ENCODE measurements at places on chromosomes 4 and X.

GRCh38 chr4:76569706-76570105, 134.7 kb downstream of the SHROOM3 start:
- no peak for DNase-seq

DNA sequence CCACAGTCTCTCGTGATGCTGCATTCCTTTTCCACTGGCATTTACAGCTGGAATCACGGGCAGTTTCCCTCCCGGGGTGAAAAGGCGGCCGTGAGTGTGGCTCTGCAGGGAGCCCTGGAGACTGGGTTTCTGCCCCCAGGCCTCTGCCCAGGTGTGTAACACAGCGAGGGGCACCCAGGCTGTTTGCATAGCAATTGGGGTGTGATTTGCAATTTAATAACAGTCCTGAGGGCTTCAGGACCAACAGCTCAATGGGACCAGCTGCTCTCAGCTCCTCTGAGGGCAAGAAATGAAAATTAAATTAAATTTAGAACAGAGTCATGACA, 99.0 kb upstream of the SHOX start:
- DNase-seq, result no peak

- no peak for DNase-seq
Observed at GRCh38 chr4:127623797-127624083, 9.0 kb upstream of the INTU start.

GRCh38 chr4:8310306-8310705, 40.8 kb downstream of the HTRA3 start:
- DNase-seq, result no peak

DNA sequence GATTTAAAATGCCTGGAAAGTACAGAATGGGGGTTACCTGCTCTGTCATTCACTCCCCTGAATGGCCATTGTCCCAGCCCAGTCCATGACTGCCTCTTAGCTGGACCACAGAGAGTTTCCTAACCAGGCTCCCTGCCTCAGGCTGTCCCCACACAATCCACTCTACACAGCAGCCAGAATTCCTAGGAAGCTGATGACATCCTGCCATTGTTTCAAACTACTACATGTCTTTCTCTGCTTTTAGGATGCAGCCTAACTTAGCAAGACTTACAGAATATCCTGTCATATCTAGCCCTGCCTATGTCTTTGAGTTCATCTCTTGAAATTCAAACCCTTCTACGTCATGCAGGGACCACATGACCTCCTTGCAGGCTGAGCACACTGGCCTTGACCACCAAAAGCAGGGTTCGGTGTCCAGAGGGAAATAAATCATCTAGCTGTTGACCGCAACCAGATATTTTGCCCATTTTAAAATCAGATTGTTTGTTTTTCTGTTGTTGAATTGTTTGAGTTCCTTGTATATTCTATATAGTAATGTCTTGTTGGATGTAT, 16.1 kb upstream of the CRMP1 start:
- DNase-seq, result no peak

DNA sequence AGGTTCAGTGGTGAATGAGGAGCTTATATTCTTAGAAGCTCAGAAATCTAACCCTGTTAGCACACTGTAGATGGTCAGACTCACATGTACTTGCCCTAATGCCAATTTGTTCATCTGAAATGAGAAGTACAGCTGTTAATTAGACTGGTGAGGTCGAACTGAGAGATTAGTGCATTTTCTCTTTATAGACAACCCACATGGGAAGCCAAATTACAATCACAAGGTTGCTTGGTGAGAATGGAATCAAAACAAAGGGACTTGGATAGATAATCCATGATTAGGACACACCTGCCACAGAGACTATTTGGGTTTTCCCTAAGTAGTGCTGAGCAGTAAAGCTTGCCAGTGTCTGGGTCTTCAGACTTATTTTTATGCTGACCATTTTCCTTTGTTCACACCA, 88.3 kb downstream of the POLA1 start:
- DNase-seq, result no peak

GRCh38 chr4:144174401-144175067, 34.0 kb upstream of the GYPA start:
- peak; percentile 55 for DNase-seq

- DNase-seq, result no peak
Observed at GRCh38 chrX:2767631-2768455, 16.0 kb downstream of the XG start.

- DNase-seq, result no peak
Observed at GRCh38 chr4:1004071-1004418, 7.4 kb upstream of the FGFRL1 start.

GRCh38 chr4:38728631-38729141, 54.1 kb downstream of the TLR10 start:
- peak; percentile 53 for DNase-seq

- DNase-seq, result no peak
Observed at GRCh38 chr4:37322122-37322521, 77.6 kb downstream of the NWD2 start.

- no peak for DNase-seq
Observed at GRCh38 chr4:53800741-53801140, 209.5 kb upstream of the LNX1 start.

DNA sequence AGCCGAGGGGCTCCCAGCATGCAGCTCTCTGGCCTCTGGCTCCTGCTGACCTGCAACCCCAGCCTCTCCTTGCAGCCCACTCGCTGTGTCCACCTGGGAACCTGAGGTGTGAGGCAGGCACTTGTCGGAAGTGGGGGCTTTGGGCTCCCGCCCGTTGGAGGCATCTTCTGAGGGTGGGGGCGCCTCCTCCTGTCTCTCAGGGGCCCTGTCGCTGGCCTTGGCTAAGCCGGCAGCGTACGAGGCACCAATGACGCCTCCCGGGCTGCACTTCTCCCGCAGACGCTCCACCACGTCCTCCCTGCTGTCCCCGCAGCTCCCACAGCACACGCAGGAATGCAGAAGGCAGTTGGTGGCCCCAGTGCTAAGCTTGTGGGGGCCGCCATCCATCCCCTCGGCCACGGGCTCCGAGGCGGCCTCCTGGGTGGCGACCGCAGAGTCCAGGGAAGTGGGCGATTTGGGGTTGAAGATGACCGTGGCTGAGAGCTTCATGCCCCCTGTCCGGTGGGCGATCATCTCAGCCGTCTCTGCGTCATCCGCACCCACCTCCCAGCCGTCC, 42.5 kb upstream of the MXD4 start:
- no peak for DNase-seq

DNA sequence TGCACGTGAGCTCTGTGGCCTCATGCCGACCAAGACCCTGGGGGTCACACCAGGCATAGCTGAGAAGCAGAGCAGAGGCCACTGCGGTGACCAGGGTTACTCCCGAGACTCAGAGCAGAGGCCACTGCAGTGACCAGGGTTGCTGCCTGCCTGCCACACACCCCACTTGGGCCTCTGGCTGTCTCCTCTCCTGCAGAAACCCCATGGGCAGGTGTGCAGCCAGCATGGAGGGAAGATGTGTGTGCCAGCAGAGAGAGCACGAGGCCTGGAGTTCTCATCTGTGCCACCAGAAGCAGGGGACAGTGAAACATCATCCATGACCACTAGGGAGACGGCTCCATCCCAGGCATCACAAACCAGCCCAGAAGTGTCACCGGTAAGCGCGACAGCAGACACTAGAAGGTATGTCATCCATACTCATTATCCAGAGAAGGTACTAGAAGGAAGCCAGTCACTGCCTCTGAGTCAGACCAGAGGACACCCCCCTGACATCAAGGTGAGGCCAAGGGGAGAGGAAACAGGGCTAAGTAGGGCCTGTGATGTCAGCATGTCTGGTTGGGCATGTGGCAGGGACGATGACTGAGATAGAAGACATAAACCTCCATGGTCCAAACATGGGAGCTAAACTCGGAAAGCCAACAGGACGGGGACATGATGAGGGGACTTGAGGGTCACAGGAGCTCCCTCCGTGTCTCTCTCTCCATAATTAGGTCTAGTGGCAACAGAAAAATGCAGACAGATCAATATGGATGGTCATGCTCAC, 24.2 kb upstream of the SPON2 start:
- DNase-seq, result no peak

DNA sequence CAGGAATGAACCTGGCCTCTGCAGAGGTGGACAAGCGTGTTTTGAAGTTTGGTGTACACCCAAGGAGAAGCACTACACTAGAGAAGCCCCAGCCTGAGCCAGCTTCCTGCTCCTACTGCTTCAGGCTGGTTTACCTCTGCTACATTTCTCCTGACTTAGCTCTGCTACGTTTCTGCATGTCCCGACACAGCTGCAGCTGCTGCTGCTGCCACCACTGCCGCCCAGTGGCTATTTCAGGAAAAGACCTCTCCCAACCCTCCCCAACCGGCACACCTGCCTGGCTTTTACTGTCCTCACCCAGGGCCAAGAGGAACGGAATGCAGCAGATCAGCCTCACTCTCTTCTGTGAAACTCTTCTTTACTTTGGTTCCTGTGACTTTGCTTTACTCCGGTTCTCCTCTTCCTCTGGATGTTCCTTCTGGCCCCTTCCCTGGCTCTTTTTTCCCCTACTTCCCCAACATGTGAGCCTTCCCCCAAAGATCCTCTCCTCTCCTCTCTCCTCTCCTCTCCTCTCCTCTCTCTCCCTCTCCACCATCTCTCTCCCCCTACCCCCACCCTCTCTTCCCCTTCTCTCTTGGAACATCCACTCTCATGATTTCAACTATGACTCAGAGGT, 3.1 kb upstream of the P2RY4 start:
- DNase-seq, result peak; percentile 57

GRCh38 chr4:102501447-102501696, 213 bp downstream of the NFKB1 start:
- no peak for DNase-seq

DNA sequence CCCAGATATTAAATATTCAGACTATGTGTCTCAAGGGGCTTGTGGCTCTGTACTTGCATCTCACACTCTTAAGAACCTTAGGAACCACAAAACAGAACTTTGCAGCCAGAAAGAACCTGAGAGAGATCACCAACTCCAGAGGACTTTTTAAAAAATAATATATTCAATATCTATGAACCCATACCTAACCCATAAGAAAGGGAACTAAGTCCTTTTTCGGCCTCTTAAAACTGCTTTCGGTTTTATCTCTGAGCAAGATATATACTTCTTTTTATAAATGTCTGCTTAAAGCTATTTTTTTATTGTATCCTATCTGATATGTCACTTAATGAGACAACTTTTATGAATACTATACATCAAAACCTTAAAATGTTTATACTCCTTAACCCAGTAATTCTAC, 10.9 kb downstream of the SMARCA1 start:
- no peak for DNase-seq

DNA sequence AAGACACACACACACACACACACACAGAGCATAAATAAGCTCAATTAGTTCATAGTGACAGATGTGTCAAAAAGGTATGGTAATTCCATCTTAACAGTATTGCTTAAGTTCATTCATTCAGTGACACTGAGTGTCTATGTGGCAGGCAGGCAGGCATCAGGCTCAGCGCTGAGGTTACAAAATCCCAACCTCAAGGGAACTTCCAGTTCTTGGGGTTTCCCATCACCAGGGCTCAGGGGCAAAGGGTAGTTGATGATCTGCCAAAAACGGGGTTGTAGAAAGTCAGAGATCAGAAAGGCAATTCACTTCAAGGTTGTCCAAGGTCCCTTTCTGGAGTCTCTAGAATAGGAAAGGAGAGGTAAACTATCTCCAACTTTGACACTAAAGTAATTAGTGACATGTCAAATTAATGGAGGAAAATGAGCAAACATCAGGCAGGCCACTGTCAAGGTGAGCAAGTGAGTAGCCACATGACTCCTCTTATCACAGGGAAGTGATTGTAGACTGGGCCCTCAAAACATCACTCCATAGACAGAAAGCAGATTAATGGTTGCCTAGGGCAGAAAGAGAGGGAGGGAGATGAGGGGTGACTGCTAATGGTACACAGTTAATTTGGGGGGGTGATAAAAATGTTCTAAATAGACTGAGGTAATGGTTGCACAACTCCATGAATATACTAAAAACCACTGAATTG, 41.8 kb downstream of the GPC4 start:
- no peak for DNase-seq

DNA sequence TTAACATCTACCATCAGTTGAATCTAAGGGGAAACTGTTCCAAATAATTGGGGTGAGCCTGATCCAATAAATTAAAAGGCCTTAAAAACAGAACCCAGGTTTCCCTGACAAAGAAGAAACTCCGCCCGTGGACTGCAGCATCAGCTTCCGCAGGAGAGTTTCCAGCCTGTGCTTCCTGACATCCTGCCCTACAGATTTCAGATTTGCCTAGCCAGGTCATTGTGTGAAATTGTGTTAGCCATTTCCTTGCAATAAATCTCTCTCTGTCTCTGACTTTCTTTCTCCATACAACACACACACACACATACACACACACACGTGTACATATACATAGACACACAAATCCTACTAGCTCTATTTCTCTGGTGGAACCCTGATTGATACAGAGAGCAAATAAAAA, 48.3 kb upstream of the LCORL start:
- DNase-seq, result no peak

DNA sequence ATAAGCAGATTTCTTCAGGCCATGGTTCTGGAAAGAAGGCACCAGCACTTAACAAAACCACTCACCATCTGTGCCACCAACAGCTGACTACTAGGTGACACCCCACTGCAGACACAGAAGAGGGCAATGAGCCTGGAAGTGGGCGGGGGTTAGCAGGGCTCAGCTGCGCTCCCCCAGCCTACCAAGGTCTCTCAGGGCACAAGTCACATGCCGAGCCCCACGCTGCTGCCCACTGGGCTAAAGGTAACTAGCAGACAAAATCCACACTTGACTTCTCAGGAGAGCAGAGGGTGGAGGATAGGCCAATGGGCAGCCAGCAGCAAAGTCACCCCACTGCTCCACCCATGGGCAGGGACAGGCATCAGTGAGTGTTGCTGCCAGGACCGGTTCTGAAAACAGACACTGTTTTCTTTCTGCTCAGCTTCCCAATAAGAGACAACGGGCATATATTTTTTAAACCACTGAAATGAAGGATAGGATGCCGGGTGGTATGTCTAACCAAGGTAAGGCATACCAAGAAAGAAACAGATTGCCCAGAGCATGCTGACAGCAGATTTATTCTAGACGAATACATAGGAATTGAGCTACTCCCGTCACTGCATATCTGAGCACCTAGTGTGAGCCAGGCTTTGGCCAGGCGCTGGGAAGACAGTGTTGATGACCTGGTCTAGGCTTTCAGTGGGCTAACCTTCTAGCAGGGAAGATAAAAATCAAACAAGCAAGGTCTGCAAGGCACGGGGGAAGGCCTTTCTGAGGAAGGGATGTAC, 20.1 kb downstream of the ACSL1 start:
- no peak for DNase-seq

GRCh38 chr4:8376361-8377102, 64.0 kb downstream of the ACOX3 start:
- DNase-seq, result no peak

DNA sequence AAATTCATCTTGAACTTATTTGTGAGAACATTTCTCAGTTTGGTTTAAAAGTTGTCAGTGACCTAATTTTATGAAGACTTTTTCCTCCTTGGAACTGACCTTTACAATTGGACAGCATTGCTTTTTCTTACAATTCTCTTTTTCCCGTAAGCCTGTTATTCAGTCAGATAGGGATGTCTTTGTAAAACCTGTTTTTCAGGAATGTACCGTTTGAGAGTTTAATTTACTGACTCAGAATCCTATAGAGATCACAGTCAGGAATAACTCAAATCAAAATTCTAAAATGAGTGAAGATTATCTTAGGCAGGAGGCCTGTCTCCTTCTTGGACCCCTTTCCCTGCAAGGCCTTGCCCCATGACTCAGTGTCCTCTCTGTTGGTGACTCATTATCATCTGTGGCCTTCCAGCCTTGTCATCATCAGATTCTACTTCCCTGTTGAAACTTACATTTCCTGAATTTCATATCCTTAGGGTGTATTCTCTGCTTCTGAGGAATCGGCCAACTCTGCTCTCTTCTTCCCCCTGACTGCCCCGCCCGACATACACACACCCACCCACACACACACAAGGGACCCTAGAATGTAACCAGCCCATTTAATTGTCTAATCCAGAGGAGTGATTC, 99.8 kb downstream of the ARHGAP10 start:
- no peak for DNase-seq

All from NCI-H2081 (cell line).